ENCODE measurements at places on chromosomes 7 and 10.

- DNase-seq: no peak
Observed at GRCh38 chr7:1388703-1389335, 70.5 kb downstream of the MICALL2 start.

DNA sequence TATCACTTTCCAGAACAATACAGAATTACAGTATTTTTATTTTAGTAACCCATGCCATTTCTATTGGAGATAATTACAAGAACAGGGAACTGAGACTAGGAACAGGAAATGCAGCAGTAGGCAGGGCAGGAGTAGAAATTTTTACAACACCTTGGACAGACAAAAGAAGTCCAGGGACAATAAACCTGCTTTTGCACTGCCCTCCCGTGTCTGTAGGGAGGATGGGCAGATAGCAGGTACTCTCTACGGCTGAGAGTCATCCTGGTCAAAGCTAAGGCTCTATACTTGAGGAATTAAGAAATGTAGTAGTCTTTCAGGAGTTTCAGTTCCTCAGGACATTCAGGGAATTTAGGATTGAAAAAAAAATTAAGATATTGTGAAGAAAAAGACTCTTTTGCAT lies 63.4 kb downstream of the VAX1 start:
- DNase-seq: no peak

GRCh38 chr10:114002422-114002821 lies 41.2 kb upstream of the ADRB1 start:
- no peak for DNase-seq

GRCh38 chr10:15448598-15448997 lies 77.5 kb upstream of the FAM171A1 start:
- DNase-seq: no peak

- DNase-seq: no peak
Observed at GRCh38 chr10:95248989-95249388, 41.8 kb downstream of the PDLIM1 start.

DNA sequence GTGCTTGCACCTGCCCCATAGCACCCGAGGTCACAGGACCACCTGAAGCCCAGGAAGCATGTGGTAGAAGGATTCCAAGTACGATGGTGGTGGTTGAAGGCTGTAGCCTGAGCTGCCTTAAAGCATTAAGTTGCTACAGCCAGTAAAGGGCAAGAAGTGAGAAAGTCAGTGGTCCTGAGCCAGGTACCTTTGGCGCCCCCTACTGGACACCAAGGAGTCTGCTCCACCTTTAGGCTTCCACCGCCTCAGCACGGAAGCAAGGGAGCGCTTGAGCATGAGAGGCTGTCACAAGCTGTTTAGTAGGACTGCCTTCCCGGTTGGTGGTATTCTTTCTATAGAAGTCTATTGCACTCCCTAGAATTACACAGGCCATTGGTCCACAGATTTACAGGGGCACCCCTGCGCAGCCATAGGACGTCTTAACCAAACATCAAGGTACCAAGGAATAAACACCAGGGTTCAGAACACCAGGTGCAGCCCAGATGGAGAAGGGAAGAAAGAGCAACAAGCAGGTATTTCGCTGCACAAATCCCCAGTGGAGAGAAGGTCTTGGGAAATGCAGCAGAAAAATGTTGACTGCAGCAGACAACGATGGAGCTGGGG lies 2.2 kb downstream of the CRTAC1 start:
- DNase-seq: peak; percentile 71

DNA sequence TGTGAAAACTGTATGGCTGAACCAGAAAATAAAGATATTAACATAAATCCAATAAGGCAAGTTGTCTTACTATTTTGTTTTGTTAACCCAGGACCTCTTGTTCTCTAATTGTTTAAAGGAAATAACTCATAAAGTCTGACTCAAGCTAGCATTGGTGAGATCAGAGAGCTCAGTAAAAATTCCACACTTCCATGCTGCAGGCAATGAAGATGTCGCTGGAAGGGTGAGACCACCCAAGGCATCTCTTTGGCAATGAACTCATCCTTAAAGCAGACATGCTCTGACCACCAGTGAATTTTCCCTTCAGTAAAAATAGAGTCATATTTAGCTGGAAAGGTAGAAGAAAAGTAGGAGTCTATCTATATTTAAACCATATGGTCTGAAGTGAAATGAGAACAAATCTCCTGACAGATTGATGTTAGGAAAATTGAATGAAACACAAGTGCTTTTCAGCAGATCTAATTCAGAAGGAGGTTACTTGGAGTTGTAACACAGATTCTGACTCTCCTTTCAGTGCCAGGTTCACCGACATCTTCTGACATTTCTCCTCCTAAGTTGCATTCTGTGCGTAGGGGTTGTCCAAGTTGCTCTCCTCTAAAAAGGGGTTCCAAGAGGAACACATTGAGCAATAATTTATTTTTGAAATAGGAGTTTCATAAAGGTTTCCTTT lies 32.8 kb upstream of the VIPR2 start:
- DNase-seq: no peak

GRCh38 chr10:132696204-132696603 lies 89.7 kb downstream of the NKX6-2 start:
- no peak for DNase-seq

GRCh38 chr7:123750389-123751230 lies 1.8 kb upstream of the WASL start:
- no peak for DNase-seq

DNA sequence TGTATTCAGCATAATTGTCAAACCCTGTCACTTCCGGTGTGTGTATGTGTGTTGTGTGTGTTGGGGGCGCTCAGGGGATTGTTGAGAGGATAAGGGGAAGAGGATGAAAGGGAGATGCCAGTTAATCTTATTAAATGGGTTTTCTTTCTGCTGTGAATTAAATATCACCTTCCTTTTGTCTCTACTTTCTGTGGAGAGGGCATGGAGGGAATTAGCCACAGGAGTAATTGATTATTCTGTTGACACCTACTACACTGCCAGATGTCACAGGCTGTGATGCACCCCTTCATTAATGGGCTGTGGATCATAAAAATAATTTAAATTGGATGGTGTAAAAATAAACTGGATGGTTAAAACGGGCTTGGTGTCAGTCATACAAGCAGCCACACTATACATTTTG lies 311.9 kb downstream of the MDFIC start:
- no peak for DNase-seq
